ENCODE measurements at places on chromosomes 11 and 22.

- DNase-seq = no peak
Measured at GRCh38 chr22:28917747-28918549, 34.6 kb downstream of the ZNRF3 start.

DNA sequence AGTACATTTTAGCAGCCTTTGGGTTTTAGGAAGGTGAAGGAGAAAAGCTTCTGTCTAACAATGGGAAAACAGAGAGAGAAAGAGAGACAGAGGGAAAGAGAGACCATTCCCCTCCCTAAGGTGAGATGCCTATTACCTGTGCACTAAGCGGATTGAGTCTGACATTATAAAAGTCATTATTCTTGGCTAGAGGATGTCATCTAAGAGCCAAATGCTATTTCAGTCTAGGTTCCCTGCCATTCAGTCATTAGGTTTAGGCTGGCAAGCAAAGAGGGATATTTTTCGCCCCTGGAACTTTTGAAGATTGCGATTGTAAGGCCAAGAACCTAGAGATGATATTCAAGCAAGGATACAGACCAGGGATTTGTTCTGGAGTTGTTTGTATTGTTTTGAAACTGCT lies 7.2 kb downstream of the BLID start:
- no peak for DNase-seq

GRCh38 chr11:110373051-110373702 lies 56.6 kb upstream of the FDX1 start:
- no peak for DNase-seq

DNA sequence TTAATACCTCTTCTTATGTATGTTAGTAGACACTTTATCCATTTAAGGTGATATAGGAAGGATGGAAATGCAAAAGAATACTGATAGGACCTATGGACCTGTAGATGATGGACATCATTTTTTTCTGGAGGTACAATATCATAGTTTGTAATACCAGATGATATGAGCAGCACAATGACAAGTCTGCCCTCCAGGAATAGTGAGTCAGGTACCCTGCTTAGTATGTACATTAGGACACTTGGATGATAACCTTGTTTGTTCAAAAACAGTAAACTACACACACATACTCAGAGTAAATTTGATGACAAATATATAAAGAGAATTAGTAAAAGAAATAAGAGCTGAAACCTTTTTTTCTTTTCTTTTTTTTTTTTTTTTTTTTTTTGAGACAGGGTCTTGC lies 58.7 kb upstream of the B3GNT6 start:
- DNase-seq = no peak

- peak; percentile 62 for DNase-seq
Measured at GRCh38 chr11:2156416-2157182, 4.4 kb downstream of the INS start.

DNA sequence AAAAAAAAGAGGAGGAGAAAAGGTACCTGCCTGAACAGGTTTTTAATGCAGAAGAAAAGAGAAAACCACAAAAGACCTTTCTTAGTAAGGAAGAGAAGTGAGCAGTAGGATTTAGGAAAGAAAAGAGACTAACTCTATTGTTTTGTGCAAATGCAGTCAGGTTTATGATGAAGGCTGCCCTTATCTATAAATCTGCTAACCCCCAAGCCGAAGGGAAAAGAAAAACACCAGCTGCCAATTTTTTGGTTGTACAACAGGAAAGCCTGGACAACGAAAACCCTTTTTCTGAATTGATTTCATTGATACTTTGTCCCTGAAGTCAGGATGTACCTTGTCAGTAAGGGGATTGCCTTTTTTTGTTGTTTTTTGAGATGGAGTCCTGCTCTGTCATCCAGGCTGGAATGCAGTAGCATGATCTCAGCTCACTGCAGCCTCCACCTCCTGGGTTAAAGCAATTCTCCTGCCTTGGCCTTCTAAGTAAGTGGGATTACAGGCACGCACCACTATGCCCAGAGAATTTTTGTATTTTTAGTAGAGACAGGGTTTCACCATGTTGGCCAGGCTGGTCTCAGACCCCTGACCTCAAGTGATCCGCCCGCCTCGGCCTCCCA lies 21.2 kb downstream of the POLD4 start:
- DNase-seq = no peak

- no peak for DNase-seq
Measured at GRCh38 chr22:39185601-39186012, 33.1 kb upstream of the CBX7 start.

DNA sequence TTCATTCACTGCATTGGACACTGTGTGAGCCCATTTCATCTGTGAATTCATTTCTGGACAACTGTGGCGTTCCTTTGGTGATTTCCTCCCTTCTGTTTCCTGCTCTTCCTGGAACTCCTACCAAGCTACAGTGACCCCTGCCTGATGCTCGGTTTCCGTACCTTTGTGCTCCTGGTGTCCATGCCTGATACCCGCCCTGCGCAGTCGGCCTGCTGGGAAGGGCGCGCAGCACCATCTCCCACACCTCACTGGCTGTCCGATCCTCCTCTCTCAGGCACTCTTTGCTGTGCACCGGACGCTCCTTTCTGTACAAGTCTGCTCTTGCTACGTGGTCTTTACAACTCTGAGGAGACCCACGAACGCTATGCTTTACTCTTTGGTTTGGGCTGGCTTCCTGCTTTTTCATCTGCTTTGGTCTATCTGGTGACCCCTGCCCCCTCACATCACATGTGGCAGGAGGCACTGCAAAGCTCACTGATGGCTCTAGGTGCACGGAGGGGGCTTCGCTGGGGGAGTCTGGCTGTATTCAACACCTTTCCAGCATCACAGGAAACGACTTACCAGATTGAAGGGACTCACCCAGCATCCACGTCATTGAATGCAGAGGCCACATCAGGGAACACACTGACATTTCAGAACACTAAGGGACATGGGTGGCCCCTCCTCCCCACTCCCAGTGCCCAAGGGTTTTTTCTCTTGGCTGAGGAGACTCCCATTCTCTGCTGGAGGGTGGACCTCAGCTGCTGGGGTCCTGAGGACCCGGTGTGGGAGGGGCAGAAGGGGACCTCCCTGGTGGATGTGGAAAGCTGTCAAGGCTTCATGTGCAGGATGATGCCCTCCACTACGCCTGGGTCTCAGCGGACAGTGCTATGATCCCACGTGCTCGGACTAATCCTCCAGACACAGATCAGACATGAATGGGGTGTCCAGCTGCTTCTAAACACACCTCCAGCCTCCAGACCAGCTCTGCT lies 27.0 kb upstream of the MOB2 start:
- no peak for DNase-seq

DNA sequence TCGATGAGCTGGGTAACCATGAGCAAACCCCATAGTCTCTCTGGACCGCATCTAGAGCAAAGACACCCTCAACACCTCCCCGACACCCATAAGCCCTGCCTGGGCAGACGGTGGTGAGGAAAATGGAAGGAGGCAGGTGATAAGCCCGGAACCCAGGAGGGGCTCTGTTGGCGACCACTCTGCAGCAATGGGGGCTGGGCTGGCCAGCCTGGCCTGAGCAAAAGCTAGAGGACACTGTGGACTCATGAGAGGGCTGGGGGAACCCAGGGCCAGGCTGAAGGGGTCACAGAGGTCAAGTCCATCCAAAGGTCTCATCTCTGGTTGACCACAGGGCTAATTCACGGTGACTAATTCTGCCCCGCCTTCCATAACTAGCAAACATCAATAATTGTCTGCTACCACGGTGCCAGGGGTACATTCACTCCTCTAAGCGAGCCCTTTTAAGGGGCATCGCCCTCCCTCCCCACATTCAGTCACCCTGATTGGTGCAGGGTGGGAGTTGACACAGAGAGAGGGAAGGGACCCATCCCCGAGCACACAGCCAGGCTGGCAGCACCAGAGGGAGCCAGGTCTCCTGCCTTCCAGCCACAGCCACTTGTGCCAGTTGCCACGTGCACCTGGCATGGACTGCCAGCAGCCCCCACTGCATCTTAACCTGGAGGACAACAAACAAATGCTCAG lies 4.0 kb downstream of the PYGM start:
- no peak for DNase-seq

- DNase-seq = peak; percentile 4
Measured at GRCh38 chr11:11263238-11264005, 89.6 kb downstream of the CSNK2A3 start.

DNA sequence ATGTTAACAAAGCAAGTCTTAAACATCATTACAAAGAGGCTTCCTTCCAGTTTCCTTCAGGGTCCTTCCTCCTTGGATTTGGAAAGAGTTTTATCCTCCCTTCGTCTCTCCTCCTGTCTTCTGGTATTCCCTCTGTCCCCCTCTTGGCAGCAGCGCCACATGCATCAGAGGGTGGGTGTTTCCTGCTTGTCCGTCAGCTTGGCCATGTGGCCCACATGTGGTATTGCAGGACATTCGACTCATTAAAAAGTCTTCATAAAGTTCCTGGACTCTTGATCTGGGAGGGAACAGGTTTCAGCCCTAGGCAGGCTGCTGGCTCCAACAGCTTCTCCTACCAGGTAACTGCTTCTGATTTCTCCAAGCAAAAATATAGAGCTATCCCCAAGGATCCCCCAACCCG lies 189.8 kb downstream of the CSNK2A3 start:
- DNase-seq = no peak

DNA sequence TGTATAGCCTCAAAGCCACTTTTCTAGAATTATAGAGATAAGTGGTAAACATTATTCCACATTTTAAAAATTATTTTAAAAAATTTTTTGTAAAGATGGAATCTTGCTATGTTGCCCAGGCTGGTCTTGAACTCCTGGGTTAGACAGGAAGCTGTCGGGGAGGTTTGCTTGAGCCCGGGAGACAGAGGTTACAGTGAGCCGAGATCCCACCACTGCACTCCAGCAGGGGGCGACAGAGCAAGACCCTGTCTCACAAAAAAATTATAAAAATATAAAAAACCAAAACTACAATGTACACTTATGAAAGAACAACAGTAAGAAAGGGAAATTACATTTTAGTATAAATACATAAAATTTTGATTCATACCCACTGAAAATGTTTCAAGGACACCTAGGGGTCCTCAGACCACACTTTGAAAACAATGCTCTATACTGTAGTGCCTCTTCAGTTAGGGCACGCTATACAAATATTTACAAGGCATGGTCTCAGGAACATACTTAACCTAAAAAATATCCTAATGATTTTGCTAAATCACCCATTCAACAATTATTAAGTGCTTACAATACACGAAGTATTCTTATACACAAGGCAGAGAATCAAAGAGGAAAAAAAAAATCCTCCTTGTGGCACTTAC lies 111.2 kb downstream of the MRTFA start:
- DNase-seq = peak; percentile 46

- DNase-seq = no peak
Measured at GRCh38 chr22:49942565-49943404, 17.8 kb upstream of the PIM3 start.

DNA sequence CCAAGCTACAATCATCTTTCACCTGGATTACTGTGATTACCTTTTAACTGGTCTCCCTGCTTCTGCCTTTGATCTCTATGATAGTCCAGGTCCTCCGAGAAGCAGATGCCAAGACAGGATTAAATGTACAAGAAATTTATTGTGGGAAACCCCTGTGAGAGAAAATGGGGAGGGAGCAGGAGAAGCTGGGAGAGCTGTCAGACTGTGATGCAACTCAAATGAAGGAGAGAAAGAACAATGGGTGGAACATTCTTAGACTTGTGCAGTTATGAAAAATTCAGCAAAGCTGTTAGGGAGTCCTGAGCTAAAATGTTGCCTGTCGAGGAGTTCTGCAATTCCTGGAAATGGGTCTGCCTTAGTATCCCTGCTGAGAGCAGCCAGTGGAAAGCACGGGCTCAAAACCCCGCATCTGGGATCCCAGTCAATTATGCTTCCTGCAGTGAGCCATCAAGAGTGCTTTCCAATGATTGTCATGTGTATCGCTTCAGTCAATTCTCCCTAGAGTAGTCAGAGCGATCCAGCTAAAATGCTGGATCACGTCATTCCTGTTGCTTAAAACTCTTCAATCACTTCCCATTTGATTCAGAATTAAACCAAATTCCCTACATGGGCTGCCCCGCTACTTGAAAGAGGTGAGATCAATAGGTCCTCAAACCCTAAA lies 16.5 kb upstream of the CSTF3 start:
- DNase-seq = no peak

DNA sequence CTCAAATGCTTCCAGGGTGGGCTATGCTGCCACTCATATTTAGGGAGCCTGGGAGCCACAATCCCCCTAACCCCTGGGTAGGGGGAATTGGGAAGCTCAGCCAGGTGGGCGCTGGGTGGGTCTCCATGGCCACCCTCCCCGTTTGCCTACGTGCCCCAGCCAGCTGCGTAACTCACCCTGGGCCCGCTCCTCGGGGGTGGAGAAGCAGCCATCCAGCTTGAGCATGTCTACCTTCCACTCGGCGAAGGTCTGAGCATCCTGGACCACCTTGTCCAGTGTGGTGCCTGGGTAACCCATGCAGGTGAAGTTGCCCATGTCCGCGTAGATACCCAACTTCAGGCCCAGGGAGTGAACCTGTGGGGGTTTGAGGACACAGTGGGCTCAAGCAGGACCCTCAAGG lies 3.7 kb downstream of the NAGA start:
- no peak for DNase-seq

- DNase-seq = no peak
Measured at GRCh38 chr11:110261195-110262071, 35.0 kb downstream of the RDX start.

GRCh38 chr11:73854680-73855079 lies 22.0 kb downstream of the COA4 start:
- DNase-seq = no peak

DNA sequence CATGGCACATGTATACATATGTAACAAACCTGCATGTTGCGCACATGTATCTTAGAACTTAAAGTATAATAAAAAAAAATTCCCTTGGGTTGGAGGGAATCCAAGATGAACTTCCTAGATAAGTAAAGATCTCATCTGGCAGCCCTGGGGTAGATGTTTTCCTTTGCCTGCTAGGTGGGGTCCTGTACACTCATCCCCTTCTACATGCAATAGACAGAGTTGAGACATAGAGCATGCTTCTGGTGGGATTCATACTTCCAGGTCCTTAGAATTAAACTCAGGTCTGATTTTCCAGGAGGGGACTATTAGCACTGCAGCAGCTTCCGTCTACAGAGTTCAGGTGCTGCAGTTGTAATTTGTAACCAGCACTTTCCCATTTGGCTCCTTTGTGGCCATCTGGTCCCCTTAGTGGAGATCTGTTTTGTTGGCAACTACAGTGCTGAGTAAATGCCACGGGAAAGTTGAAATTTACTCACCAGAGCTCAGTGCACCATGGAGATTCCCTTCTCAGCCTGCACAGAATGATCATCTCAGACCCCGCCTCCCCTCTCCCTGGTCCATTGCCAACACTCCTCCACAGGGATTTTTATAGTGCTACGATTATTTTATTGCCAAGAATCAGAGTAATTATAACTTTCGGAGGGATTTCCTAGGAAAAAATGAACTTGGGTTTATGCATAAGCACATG lies 220.1 kb upstream of the E2F8 start:
- no peak for DNase-seq

- no peak for DNase-seq
Measured at GRCh38 chr11:34552270-34552669, 38.7 kb upstream of the ELF5 start.

GRCh38 chr11:17630936-17631335 lies 83.9 kb downstream of the OTOG start:
- no peak for DNase-seq

DNA sequence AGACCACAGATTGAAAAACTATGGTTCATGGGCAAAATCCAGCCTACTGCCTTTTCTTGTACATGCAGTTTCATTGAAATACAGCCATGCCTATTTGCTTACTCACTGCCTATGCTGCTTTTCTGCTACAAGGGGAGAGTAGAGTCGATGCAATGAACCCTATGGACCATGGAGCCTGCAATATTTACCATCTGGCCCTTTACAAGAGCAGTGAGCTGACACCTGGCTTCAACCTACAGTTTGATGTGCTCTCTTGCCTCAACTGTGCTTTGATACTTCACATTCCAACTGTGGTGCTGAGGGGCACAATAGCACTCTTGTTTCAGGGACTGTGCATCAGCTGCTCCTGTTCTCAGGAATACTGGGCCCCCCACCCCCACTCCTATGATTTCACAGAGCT lies 239.5 kb upstream of the SORL1-AS1 start:
- no peak for DNase-seq
